CD4-positive, alpha-beta T cell treated with Interleukin-1 beta for 1 hour (primary cell): ENCODE measurements at places on chromosomes 12 and 14.

- DNase-seq = no peak
Measured at GRCh38 chr12:19967431-19967830, 400.9 kb upstream of the PDE3A start.

- no peak for DNase-seq
Measured at GRCh38 chr12:55982319-55982936, 8.6 kb downstream of the RAB5B start.

- DNase-seq = no peak
Measured at GRCh38 chr14:52003324-52003723, 14.0 kb downstream of the RTRAF start.

GRCh38 chr14:99820702-99821331 is 27.6 kb downstream of the EML1 start:
- DNase-seq = no peak

GRCh38 chr12:98085046-98085755 is 430.2 kb upstream of the TMPO start:
- no peak for DNase-seq

DNA sequence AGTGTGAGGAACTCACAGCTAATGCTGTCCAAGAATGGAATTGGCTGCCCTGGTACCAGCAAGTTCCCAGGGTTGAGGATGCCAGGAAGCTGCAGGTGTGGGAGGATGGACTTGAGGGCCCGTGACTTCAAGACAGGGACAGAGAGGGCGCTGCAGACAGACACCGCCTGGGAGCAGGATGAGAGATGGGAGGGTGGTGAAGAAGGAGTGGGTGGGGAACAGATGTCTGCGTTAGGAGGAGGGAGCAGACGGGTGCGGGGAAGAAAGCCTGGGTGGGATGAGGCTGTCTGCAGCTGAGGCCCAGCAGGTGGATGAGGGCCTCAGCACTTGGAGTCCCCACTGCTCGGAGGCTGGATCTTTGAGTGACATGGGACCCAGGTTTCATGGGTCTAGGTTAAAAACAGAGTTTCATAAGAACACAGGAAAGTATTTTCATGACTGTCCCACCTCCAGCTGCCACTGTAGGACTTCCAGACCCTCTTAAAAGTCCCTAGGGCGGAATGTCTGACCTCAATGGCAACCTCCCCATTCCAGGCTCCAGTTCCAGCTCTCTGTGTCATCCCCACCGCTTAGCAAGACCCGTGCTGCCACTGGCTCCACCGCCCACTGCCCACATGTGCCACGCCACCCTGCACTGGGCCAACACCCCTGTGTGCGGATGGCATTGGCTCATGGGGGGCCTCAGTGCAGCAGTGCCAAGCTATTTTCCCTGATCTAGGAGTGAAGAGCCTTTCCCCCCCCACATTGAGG is 70.3 kb upstream of the SCN8A start:
- DNase-seq = no peak

- DNase-seq = no peak
Measured at GRCh38 chr14:41403360-41403759, 203.3 kb upstream of the LRFN5 start.

DNA sequence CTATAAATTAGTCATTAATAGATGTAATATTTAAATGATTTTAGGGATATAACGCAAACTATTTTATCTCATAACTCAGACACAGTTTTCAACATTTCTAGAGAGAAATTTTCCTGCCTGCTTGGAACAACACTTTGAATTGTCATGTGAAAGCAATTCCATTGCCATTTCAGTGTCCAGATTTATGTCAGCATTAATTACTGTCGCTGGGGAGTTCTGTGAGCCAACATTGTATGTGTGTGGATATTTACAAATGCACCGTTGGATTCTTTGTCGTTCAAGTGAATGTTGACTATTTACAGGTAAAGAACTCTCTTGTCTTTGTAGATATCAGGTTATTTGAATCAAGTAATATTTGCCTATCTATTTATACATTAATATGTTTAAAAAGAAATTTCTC is 465.3 kb upstream of the RGS6 start:
- no peak for DNase-seq

GRCh38 chr14:54621686-54622085 is 54.8 kb downstream of the SAMD4A start:
- no peak for DNase-seq

DNA sequence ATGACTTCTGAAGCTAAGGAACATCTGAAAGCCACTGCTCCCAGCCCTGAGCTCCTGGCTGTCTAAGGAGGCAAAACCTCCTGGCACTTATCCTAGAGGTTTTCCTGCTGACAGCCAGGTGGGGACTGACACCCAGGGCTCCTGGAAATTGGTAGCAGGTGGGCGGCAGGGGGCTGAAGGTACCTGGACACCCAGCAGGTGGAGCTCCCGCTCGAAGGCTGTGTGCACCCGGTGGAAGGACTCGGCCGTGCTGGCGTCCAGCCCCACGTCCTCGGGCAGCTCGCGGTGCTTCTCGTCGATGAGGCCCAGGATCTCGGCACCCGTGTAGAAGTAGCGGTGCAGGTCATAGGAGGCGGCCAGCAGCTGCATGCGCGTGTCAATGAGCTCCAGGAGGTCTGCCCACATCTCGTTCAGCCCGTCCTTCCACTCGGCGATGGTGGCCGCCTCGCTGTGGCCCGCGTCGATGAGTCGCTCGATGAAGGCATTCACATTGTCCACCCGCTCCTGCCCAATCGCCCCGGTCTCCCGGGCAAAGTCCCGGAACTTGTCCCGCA is 68.2 kb downstream of the PLEKHG3 start:
- DNase-seq = no peak

- DNase-seq = no peak
Measured at GRCh38 chr14:24378981-24379906, 11.3 kb downstream of the NFATC4 start.

DNA sequence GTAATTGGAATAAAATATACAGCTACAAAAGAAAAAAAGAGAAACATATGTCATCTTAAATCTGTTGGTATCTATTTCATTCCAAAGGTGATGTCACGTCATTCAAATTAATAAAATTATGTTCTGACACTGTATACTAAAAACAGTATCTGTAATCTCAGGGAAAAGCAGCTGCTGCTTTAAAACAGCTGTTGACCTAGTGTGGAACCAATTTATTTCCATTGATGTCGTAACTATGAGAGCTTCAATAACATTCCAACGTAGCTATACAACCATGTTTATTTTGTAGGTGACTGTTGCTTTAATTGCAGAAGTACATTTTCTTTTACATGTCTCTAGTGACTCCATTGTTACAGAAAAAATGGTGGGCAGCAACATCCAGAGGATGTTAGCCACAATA is 571.7 kb downstream of the RPS29 start:
- no peak for DNase-seq
